Hair follicular keratinocyte (primary cell): ENCODE measurements at places on chromosomes 3 and 15. TPM values are rescaled to one million over a fixed set of nuclear protein-coding genes. Genes with fewer than 3 reads are reported as not detected.

RFC4 gene
- 37.5 and 73.3 TPM in 2 replicates for total RNA-seq

SKOR1 gene
- 0.08 TPM in 1 of 2 replicates, not detected in the other for total RNA-seq

ACAN gene
- not detected in 2 replicates for total RNA-seq

GRM7 gene
- not detected in 2 replicates for total RNA-seq

CELSR3 gene
- total RNA-seq: 1.0 and 1.1 TPM in 2 replicates

NTRK3 gene
- not detected in 2 replicates for total RNA-seq

CAMP gene
- 0.62 TPM in 1 of 2 replicates, not detected in the other for total RNA-seq

RBP2 gene
- not detected in 2 replicates for total RNA-seq

POLQ gene
- total RNA-seq: 2.3 and 4.3 TPM in 2 replicates

SATB1 gene
- 5.6 and 11.5 TPM in 2 replicates for total RNA-seq

ADGRG7 gene
- total RNA-seq: not detected in 2 replicates

SV2B gene
- under 0.01 and 0.08 TPM in 2 replicates for total RNA-seq

MYNN gene
- 11.4 and 13.1 TPM in 2 replicates for total RNA-seq

LRRC49 gene
- total RNA-seq: 6.7 and 13.7 TPM in 2 replicates

TRH gene
- not detected in 2 replicates for total RNA-seq

SPRED1 gene
- 15.5 and 20.9 TPM in 2 replicates for total RNA-seq

DZIP1L gene
- 5.5 and 5.7 TPM in 2 replicates for total RNA-seq

C3orf22 gene
- not detected in 2 replicates for total RNA-seq

ROPN1 gene
- not detected in 2 replicates for total RNA-seq

ZNF774 gene
- 1.7 and 2.9 TPM in 2 replicates for total RNA-seq

MYRIP gene
- not detected in 2 replicates for total RNA-seq

GOLGA8Q gene
- 1.2 TPM in 1 of 2 replicates, not detected in the other for total RNA-seq

SH2D7 gene
- not detected in 2 replicates for total RNA-seq

CPLX3 gene
- total RNA-seq: not detected in 2 replicates

WNT7A gene
- total RNA-seq: 24.1 and 40.3 TPM in 2 replicates

SOX2 gene
- total RNA-seq: not detected in 2 replicates

HESX1 gene
- 0.34 and 0.55 TPM in 2 replicates for total RNA-seq

CELF6 gene
- total RNA-seq: not detected in 2 replicates

SNTN gene
- total RNA-seq: not detected in 2 replicates

FANCD2OS gene
- total RNA-seq: not detected in 2 replicates

ANKDD1A gene
- total RNA-seq: 0.47 and 0.49 TPM in 2 replicates

ACOX2 gene
- total RNA-seq: 0.39 and 1.1 TPM in 2 replicates

CD200 gene
- not detected in 2 replicates for total RNA-seq

DOCK3 gene
- total RNA-seq: 0.08 TPM in 1 of 2 replicates, not detected in the other

TARS3 gene
- total RNA-seq: 3.2 and 5.6 TPM in 2 replicates

ARMC8 gene
- total RNA-seq: 18.4 and 27.6 TPM in 2 replicates

IGSF11 gene
- not detected in 2 replicates for total RNA-seq

CCR3 gene
- not detected in 2 replicates for total RNA-seq

TLR9 gene
- total RNA-seq: not detected in 2 replicates

SEMA3G gene
- 0.46 TPM in 1 of 2 replicates, not detected in the other for total RNA-seq

WDR5B gene
- total RNA-seq: 1.8 and 2.0 TPM in 2 replicates

CYP1A1 gene
- total RNA-seq: 1.0 and 1.9 TPM in 2 replicates

C3orf70 gene
- not detected in 2 replicates for total RNA-seq

FSTL1 gene
- total RNA-seq: 101 and 102 TPM in 2 replicates

XCR1 gene
- not detected in 2 replicates for total RNA-seq

TMEM158 gene
- 3.0 and 4.3 TPM in 2 replicates for total RNA-seq

ARIH2 gene
- total RNA-seq: 51.1 and 69.0 TPM in 2 replicates

RTP3 gene
- not detected in 2 replicates for total RNA-seq

PLSCR5 gene
- total RNA-seq: not detected in 2 replicates

STRIT1 gene
- not detected in 2 replicates for total RNA-seq

CTSH gene
- 3.5 and 4.3 TPM in 2 replicates for total RNA-seq

PCSK6 gene
- total RNA-seq: 2.1 and 6.1 TPM in 2 replicates

CCRL2 gene
- total RNA-seq: not detected in 2 replicates

SOX14 gene
- total RNA-seq: not detected in 2 replicates
